ENCODE measurements at places on chromosomes 11 and 22.

DNA sequence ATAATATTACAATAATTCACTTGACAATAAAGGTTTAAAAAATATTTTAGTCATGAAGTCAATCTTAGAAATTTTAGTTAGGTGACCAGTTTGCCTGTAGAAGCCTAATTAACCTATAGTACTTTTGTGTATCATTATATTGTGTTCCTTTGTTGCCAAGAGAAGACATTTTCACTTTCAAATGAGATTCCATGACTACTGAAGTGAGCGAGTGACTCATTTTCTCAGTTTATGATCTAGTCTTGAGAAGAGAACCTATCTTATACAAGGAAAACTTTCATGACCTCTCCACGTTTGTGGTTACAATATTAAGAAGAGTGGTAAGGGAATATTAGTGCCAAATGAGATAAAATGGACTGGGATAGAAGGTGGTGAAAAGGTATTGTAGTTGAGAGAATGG is 423.9 kb upstream of the CHORDC1 start:
- no peak for DNase-seq

GRCh38 chr11:79150320-79150719 is 290.5 kb downstream of the TENM4 start:
- DNase-seq, result peak; percentile 25

DNA sequence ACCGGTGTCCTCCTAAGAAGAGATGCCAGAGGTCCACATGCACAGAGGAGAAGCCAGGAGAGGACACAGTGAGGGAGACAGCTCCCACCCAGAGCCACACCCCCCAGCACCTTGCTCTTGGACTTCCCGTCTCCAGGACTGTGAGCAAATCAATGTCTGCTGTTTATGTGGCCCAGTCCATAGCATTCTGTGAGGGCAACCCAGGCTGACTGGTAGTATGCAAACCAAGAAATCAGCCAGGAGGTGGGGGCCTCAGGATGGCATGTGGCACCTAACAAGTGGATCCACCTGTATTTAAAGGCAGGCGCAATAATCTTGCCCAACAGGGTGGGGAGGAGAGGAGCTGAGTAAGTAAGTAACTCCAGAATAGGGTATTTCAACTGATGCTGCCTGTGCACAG is 136.4 kb downstream of the BRD1 start:
- no peak for DNase-seq

DNA sequence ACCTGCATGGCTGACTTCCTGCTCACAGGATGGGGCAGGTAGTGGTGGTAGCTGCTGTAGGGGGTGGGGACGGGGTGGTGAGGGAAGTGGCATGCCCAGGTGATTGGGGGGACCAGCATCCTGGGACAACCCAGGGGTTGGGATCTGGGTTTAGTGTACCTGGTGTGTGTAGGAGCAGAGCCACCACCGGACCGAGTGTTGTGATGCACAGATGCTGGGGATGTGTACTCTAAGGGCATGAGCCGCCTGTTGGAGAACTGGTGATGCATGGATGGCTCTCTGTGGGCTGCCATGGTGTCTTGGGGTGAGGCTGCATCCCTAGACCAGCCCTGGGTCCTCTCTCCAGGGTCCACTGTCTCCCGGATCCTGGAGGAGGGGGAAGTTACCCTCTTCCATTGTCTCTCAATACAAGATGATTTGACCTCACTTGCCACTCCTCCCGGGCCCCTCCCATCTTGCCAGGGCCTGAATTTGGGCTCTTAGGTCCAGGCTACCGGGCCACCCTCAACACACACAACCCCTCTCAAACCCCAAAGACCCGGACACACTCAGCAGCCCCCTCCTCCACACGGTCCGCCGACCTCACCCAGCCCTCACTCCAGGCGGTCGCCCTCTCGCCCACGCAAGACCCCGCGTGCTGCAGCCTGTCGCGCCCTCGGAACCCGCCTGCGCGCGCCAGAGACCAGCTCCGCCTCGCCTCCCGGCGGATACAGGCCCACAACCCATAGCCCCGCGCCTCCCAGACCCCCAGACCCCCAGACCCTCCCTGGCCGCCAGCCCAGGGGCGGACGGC is 619 bp downstream of the LRRC75B start:
- peak; percentile 30 for DNase-seq

- DNase-seq, result no peak
Measured at GRCh38 chr11:128349650-128350299, 237.6 kb downstream of the ETS1 start.

DNA sequence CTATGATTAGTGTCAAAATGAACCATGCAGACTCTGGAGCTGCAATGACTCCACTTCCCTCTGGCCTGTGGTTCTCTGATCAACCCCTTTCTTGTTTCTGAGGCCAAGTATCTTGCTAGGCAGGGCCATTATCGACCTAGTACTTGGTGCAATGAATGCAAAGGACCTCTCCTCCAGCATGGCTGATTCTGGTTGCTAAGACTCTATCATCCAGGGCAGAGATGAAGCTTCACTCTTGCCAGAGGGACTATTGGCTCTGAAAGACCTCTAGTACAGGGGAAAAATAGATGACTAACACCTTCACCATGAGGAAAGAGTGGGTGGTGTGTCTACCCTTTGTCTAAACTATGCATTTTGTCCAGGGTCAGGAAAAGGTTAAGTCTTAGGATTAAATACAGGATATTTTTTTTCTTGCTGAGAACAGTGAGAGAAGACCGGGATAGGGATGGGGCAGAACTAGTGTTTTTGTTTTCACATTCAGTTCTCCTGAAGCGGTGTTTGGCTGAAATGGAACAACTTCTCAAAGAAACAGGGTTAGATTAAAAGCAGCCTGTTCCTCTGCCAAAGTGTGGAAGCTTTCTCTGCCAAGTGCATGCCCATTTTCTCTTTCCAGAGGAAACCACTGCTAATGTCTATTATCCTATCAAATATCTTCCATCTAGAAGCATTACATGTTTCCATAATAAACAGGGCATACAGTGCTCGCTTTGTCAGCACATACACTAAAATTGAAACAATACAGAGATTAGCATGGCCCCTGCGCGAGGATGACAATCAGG is 5.0 kb upstream of the MTFP1 start:
- no peak for DNase-seq

DNA sequence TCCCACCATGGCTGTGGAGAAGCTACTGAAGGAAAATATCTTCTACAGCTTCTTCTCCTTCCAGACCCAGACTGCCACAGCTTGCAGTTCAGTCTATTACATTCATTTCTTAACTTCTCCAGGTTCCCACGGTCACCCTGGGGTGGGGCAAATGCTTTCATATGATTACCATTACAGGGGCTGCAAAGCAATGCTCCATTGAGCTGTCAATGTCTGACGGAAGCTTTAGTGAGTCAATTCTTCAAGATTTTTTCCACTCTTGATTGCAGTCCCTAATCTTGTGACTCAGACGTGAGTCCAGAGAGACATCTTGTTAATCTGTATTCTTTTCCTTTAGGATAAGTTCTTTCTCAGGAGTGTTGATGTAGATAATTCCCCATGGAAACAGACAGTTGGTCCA is 233.4 kb upstream of the DDI1 start:
- no peak for DNase-seq

- DNase-seq, result no peak
Measured at GRCh38 chr11:133903875-133904817, 52.6 kb downstream of the IGSF9B start.

DNA sequence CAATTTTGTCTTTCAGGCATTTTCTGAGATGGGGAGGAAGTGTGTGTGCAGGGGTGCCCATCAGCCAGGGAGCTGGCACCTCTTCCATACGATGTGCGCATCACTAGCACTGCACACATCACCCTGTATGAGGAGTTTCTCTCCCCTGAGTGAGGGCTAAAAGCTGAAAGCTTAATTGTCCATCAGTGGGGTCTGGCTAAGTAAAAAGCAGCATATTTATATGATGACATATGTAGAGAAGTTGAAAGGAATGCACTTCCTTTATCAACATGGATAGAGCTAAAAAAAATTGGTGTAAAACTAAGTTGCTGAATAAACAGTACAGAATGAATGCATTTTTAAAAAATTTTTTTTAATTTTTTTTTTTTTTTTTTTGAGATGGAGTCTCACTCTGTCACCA is 4.0 kb downstream of the VSTM5 start:
- DNase-seq, result no peak

DNA sequence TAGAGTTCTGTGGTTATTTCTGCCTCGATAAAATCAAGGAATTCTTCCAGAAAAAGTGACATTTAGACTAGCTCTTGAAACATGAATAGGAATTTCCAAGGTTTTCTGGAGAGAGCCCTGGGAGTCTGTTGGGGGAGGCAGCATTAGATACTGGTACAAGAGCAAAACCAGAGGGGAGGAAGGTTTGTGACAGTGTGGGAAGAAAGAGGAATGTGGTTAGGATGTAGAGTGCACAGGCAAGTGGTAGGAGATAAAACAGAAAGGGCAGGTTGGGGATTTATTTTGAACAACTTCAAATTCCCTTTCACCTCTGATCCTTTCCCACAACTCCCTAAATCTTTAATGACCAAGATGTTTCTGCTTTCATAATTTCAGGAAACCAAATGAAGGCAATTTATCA is 588.4 kb downstream of the METTL15 start:
- DNase-seq, result no peak

DNA sequence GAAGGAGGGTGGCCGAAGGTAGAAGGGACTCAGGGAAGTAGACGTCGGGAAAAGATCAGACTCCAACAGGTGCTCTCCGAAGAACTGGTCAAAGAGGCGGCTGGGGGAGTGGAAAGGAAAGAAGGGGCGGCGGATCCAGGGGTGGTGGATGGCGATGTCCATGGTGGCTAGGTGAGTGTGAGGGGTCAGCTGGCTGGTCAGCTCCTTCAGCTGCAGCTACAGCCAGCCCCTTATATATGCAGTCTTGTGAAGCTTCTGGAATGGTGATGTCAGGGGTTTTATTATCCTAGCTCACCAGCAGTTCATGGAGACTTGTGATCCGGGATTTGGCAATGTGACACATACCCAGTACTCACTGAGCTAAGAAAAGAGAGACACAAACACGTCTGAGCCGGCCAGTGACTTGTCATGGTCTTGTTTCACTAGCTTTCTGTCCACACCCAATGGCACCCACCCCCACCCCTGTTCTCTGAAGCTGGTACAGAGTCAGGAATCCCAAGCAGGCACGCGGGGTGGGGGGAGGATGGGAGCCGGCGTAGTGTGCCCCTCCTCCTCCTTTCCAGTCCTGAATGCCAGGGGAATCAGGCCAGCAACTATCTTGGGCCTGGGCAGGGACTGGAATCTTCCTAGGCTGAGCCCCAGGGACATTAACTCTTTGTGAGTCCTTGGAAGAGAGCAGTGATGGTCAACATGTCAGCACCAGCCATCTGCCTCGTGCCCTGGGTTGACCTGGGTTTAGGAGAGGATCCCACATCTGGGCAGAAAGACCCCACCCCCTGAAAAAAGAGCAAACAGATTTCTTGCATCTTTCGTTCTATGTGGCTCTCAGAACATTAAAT is at the start of gene CRYAB:
Gene CRYAB, minus strand, starts transcription at position 208 of the 839 bp plus-strand sequence. Its CDS starts 46 bp downstream, at position 162.
- DNase-seq, result no peak

DNA sequence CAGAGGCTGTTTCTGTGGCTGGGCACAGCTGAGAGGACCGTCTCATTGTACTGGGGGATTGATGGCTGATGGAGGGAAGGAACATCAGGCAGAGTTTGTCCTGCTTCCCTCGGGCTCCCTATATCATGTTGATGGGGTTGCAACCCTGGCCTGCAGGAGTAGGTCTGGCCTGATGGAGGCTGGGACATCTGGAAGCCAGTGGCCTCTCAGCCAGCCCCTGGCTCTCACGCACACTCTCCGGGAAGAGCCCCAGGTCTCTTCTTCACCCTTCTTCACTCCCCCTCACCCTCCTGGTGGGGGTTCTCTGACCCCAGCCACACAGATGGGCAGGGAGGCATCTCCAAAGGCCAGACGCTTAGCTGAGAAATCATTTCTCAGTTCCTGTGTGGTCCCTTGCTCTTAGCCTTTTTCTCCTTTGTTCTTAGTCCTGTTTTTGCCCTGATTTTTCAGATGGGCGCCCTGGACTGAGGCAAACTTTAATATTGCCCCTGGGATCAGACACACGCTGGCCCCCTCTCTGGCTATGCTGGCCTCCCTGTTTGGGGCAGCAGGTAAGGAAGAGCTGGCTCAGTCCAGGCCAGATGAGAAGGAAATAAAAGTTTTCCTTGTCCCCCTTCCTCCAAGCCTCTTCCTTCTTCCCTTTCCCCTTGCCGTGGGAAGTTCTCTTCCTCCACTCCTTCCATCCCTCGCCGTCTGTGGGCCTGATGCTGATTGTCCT is 13.9 kb upstream of the ANO1 start:
- DNase-seq, result no peak

DNA sequence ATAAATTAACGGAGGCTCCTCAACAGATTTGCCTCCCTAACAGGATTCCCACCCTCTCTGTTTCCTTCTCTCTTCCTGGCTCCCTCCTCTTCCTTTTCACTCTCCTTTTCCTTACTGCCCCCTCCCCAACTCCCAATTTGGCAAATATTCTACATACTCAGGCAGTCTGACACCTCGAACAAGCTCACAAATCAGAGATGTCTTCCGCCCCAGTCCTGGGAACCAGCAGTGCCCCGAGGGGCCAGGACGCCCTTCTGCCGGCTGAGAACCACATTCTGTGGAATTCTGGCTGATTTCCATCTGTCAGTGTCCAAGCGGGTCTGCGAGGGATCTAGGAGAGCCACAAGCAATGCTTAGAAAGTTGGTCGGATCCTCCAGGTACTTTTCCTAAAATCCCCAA is 94.0 kb downstream of the NTM start:
- no peak for DNase-seq

GRCh38 chr11:131656839-131657211 is 286.4 kb downstream of the NTM start:
- no peak for DNase-seq

GRCh38 chr11:105392556-105392955 is 217.3 kb upstream of the GRIA4 start:
- DNase-seq, result no peak

GRCh38 chr11:128195057-128195751 is 392.2 kb downstream of the ETS1 start:
- DNase-seq, result peak; percentile 42

- no peak for DNase-seq
Measured at GRCh38 chr11:103125462-103125861, 16.2 kb downstream of the DYNC2H1 start.

- no peak for DNase-seq
Measured at GRCh38 chr22:48379371-48379770, 1448.3 kb downstream of the BRD1 start.

DNA sequence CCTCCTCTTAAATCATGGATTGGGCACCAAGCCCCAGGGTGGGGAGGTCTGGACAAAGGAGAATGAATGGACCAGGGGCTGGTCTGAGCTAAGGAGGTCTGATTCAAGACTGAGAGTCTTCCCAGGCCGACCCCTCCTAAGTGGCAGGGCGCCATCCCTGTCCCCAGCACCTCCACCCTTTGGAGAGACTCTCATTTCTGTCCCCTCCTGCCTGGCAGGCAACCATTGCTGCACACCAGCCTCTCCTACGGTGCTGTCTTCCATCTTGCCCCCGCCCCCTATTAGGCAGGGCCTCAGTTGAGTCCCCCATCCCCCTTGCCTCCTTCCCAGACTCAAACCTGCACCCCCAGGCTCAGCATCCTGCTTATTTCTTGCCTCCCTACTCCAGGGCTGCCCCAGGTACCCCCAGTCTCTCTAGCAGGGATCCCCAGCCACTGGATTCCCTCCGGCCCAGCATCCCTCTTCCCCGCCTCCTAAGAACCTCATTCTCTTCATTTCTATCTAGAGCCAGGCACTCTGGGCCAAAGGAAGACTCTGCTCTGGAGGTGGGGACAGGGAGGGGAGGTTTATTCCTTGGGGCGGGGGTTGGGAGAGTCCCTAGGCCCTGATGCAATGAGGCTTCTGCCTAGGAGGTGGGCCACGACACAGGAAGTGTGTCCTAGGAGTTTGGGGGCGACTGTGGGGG is 1.7 kb upstream of the RCOR2 start:
- DNase-seq, result no peak

GRCh38 chr11:47143322-47143721 is 33.4 kb downstream of the ARFGAP2 start:
- no peak for DNase-seq

GRCh38 chr11:118200901-118201680 is 23.7 kb downstream of the JAML start:
- DNase-seq, result no peak

Data from KBM-7 (cell line).